Activated CD4-positive, alpha-beta T cell treated with anti-CD3 and anti-CD28 coated beads for 24 hours (primary cell): ENCODE measurements at places on chromosomes 3 and 15.

- DNase-seq = no peak
Measured at GRCh38 chr3:123688241-123688747, 103.4 kb upstream of the HACD2 start.

DNA sequence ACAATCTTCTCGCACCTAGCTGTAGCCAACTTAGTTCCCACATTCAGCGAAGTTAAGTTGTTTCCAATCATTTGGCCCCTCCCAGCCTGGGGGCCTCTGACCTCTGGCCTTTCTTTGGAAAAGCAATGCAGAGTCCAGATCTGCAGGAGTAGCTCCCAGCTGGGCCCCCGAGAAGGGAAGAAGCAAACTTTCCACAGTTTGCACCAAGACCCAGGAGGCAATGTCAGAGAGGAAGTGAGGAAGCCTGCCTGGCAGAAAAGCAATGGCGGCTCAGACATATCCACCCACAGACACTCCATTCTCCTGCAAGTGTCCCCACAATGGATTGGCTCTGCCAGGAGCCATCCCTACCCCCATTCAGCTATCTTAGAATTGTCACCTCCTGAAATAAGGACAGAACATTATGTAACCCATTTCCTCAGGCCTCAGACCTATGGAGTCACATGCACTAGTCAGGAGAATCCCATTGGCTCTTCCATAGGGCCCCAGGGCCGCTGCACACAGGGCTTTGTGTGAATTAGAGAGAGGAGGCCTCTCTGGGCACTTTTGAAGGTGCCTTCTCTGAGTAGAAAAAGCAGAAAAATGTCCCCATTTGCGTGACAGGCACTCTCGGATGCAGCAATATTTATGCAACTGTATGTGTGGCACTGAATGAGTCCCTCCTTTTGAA is 3.0 kb upstream of the BUB1B start:
- DNase-seq = no peak

- no peak for DNase-seq
Measured at GRCh38 chr3:178837512-178837911, 234.1 kb downstream of the ZMAT3 start.

DNA sequence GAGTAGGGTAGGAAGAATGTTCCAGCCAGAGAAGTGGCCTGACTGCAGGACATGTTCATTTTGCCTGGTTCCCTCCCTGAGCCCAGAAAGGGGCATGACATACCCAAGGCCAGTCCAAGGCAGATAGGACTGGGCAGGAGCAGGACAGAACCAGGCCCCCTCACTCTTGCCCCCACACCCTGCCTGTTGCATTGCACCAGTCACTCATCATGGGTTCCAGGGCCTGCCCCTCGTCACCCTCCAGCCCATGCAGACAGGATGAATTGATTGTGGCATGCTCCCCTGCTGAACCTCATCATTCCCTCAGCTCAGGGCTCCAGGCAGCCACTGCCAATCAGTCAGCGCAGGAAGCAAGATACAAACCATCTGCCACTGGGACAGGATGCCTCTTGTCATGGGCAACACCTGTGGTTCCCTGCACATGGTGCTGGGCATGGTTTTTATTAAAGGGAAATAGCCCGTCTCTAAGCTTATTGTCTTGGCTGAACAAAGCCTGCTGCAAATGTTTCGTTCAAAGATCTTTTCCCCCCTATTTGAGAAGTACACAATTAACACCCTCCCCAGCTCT is 48.9 kb downstream of the RASGRF1 start:
- no peak for DNase-seq

DNA sequence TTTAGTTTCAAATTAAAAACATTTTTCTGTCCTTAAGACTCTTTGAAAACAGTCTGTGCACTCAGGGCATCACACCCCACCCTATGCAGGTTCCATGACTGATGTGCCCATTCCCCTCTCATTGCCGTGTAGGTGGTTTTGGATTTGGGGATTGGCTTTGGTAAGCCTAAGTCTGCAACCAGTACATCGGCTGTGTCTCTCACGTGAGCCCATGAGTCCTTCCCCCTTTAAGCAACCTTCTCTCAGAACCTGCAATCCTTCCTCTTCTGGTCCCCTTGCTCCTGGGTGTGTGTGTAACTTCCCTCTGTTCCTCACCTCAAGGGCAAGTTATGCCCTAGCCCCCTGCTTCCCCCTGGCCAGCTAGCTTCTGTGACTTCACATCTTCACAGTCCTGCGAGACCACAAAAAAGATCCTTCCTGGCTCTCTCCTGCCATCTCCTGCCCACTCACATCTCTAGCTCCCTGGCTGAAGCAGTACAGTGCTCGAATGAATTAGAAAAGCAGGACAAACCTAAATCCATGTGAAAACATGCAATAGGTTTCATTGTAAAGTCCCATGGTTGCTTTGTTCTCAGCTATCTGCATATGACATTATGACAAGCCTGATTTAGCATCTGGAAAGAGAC is 126.7 kb downstream of the UACA start:
- no peak for DNase-seq

- DNase-seq = no peak
Measured at GRCh38 chr15:77060546-77060945, 10.4 kb downstream of the TSPAN3 start.

DNA sequence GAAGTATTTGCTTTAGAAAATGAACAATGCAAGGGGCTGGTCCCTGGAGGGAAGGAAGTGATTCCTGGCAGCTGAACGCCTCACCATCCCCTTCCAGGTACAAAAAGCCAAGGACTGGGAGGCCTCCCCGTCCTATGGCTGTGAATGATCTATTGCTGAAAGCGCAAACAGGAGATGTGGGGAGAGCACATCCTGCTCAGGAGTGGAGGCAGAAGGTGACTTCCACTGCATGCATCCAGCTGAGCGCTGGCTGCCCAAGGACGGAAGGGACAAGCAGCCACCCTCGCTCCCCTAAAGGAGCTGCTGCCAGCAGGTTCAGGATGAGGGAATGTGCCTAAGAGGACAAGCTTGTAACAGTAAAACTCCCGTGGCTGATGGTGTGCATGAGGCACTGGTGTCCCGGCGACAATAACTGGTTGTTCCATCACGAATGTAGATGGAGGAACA is 41.4 kb downstream of the ABTB1 start:
- DNase-seq = no peak

DNA sequence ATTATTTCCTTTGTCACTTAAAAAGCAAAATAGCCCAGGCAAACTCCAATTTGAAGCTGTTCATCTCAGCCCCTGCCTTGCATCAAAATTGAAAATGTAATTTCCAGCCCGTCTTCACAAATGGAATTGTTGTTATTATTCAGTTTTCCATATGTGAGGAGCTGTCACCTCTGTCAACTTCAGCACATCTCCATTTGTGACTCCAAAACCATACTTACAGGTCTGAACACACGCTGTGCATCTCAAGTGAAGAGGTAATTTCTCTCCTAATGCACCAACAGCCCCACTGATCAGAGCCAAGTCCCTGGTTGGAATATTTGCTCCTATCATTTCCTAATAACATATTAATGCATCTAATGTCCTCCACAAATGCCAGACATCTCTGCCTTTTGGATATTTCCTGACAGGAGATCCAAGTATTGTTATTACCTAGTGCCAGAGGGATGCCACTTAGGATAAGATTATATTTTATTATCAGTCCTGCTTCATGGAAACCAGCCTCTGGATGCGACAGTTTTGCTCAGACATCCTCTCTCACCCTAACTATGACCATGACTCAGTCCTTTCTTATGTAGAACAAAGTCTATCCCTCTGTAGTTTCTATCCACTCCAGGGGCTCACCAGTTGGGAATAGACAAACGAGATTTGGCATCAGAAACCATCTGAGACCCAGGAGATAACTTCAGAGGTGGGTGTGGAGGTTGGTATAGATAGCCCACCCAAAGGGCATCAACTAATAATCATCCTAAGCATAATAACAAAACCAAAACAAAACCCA is 379.8 kb downstream of the VPS13C start:
- no peak for DNase-seq

DNA sequence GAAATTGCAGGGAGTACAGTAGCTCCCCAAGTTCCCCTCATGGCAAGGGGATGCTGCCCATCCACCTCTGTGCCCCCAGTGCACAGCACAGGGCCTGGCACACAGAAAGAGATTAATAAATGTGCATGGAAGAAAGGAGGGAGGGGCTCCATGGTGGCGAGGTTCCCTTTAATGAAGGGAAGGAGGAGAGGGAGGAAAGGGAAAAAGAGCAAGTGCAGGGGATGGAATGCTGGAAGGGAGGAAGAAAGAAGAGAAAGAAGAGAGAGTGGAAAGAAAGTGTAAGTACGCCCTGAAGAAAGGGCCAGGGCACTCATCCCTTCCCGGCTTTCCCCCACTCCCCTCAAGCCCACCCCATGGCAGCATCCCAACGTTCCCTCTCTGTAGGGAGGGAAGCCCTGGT is 1.5 kb upstream of the VIPR1 start:
- DNase-seq = no peak

DNA sequence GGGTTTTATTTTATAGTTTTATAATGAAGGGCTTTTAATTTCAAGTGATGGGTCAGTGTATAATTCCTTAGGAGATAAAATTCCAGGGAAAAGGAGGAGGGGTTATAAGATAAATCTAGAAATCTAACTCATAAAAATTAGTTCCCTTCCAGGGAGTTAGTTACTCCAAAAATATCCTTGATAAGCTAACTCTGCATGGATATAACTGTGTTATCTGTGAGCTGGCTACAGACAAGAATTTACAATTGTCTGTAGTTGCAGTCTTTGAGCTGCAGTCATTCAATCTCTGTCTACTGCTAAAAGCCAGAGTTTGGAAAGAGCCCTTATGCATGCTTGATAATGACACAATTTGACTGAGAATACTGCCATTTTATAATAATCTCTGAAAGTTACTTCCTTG is 432.3 kb upstream of the TPRG1 start:
- no peak for DNase-seq

GRCh38 chr3:4411236-4411635 is 55.8 kb downstream of the SUMF1 start:
- no peak for DNase-seq

- no peak for DNase-seq
Measured at GRCh38 chr3:133269393-133269792, 130.5 kb upstream of the BFSP2 start.

- DNase-seq = no peak
Measured at GRCh38 chr3:153400641-153401040, 238.6 kb downstream of the RAP2B start.

DNA sequence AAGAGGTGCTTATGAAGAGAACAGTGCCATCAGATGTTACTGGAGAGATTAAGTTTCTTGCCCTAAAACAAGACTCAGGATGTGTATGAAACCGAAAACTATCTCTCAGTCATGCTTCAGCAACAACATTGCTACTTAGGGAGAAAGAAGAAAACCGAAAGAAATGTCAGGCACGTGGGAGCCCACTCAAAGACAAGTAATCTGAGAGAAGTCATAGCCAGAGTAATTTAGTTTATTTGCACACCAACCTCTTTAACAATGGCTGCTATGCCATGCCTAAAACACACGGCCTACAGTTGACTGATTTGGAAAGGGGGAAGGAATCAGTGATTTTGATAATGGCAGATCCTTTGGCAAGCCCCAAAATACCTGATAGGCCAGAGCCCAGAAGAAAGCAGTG is 162.9 kb downstream of the TIGIT start:
- no peak for DNase-seq

DNA sequence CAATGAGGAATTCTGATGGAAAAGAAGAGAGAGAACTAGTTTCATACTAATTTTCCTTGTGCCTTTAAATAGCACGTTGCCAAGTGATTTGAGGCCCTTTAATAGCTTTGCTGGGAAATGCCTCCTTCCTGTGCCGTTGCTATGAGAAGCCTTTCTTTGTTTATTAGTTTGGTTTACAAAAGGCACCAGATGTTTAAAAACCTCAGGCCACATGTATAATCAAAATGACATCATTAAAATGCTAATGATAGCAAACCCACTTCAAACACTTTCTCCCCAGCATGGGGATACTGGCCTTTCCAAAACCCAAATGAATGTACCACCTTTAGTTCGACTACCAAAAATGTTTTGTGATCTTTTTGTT is 50.0 kb upstream of the TBC1D23 start:
- no peak for DNase-seq

GRCh38 chr3:55471522-55472280 is 15.4 kb downstream of the WNT5A start:
- DNase-seq = no peak

- no peak for DNase-seq
Measured at GRCh38 chr15:63039811-63040210, 2.7 kb upstream of the TPM1 start.

DNA sequence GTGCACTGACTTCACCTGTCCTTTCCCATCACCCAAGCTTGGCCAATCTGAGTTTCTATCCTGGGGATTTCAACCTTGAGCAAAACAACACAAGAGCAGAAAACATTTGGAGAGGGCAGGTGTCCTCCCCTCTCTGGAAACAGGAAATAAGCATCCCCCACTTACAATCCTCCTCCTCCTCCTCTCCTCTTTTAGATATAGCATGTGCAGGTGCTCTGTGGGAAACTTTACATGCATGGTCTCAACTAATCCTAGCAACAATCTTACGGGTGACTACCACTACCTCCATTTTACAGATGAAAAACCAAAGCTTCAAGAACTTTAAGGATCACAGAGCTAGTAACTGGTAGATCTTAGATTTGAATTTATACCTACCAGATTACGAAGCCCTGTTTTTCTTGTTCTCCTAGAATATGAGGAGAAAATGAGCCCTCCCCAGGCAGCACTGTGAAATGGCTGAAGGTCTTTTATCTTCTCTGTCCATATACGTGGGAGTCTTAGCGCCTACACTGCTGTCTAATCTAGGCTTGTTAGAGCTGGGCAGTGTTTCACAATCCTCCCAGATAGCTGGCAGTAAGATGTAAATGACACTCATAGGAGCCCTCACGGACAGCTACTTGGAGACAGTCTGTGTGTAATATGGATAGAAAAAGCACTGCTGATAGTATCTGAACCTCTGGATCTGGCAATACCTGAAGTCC is 301.2 kb upstream of the PROK2 start:
- no peak for DNase-seq

- no peak for DNase-seq
Measured at GRCh38 chr3:13706886-13707285, 158.0 kb downstream of the FBLN2 start.

GRCh38 chr3:40615918-40616819 is 91.4 kb downstream of the ZNF621 start:
- no peak for DNase-seq

- no peak for DNase-seq
Measured at GRCh38 chr3:13569201-13569600, 20.3 kb downstream of the FBLN2 start.

- DNase-seq = no peak
Measured at GRCh38 chr3:10614168-10614567, 108.8 kb upstream of the ATP2B2 start.

GRCh38 chr3:34568766-34569165 is 770.3 kb downstream of the PDCD6IP start:
- DNase-seq = no peak
